HepG2 (cell line): ENCODE measurements at places on chromosomes 3 and 15.

DNA sequence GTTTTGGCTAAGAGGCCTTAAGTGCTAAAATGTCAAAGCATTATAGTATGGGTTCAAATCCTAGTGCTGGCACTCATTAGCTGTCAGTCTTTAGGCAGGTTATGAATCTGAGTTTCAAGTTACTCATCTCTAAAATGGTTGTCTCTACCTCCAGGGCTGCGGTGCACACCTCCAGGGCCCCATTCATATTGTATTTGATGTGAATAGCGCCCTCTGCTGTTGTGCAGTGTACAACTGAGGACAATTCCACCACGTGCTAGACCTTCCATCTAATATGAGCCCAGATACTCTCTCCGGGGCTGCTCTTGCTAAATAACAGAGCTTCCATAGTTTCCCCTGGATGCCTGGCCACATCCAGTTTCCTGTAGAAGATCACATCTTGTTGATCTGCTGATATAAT lies 54.3 kb downstream of the OXNAD1 start:
- peak; percentile 25 for DNase-seq

DNA sequence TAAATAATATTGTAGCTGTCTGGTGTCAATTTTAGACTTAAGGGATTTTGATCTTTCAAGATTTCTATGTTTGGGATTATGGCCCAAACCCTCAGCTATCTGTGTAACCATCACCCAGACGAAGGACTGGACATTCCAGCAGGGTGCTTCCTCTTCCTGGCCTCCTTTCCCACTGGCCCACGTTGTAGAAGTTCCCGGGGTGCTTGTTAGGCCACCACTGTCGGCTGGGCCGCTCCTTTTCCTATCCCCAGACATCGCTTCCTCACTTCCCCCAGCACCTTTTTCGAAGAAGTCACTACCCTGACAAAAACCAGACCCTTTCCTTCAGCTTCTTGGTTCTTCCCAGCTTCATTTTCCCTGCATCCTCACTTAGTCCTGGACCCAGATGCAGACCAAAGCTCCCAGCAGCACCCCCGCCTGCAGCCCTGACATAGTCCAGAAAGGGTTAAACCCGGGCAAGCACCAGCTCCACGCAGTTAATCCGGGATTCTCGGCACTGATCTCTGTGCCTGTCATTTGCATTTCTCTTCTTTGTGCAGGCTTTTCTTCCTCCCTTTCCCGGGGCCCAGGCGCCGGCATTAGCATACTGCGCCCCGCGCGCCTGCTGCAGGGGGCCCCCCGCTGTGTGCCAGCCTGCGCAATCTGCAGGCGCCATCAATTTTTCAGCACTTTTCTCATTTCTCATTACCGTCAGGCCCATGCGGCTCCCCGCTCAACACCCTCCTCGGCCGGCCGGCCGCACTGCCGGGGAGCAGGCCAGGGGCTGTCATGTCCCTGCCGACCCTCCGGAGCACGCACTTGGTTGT lies 90.6 kb downstream of the ZNF621 start:
- no peak for DNase-seq

- DNase-seq: no peak
Observed at GRCh38 chr3:171516765-171517164, 56.6 kb upstream of the TNIK start.

DNA sequence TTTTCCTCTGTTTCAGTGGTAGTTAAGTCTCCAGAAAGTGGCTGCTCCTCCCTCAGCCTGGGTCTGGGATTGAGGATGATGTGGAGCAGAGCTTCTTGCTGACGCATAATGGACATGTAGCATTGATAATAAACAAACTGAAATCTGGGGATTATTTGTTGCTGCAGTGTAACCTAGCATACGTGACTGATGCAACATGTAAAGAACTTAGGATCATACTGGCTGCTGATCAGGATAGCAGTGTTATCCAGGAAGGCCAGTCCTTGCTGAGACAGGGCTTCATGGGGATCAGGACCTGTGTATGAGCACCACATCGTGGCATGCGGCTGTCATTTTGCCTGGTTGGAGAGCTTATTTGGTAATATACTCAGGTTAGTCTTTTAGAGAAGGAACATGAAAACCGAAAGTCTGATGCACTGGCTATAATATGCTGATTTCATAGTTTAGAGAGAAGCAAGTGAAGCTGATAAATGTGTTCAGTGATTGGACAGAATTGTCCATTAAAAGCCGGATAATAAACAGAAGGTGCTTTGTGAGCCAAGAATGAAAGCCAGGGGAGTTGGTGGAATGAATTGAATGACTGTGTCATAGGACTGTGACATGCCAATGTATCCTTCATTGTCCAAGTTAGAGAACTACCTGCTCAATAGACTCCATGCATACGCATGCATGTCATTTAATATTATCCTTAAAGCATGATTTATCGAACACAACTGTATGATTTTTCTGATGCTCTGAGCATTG lies 4.1 kb downstream of the MINAR1 start:
- no peak for DNase-seq

GRCh38 chr15:80176443-80176842 lies 23.6 kb downstream of the FAH start:
- DNase-seq: no peak

DNA sequence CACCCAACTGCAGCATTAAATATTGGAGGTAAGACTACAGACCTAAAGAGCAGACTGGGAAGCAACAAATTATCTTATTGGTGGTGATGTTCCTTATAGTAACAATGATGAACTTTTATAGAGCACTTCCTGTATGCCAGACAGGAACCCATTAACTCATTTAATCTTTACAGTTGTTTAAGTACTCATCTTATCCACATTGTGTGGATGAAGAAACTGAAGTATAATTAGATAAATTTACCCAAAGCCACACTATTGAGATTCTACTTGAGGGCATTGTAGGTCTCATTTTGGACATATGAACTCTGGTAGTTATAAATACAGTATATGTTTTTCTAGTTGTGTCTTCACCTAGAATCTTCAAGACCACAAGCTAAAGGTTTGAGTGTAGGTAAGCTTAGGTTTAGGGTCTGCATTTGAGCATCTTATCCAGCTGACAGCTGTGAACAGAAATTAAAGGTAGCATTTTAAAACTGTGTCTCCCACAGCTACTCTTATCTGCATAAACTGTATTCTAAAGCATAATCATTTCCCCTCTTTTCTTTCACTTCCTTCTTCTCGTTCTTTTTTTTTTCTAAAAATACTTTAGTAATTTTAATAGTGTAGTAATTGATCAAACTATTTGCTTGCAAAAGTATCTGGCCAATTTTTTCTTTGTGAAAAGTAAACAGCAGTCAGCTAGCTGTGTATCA lies 138.2 kb downstream of the UBE2E2 start:
- DNase-seq: no peak

GRCh38 chr15:73985101-73985873 lies 6.8 kb downstream of the STOML1 start:
- no peak for DNase-seq

DNA sequence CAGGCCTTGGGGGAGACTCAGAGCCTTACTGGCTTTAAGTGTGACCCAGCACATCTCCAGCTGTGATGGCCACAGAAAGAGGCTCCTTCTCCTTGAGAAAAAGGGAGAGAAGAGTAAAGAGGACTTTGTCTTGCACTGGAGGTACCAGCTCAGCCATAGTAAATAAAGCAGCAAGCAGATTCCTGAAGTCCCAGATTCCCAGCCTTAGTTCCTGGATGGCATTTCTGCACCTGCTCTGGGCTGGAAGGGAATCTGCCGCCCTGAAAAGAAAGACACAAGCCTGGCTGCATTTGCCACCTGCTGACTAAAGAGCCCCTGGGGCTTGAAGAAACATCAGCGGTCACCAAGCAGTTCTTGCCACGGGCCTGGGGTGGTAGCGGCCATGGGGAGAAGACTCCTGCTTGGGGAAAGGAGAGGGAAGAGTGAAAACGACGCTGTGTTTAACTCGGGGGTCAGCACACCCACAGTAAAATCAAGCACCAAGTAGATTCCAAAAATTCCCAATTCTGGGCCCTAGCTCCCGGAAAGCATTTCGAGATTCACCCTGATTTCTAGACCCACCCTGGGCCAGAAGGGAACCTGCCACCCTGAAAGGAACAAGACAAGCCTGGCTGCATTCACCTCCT lies 24.2 kb upstream of the TNK2 start:
- DNase-seq: no peak

DNA sequence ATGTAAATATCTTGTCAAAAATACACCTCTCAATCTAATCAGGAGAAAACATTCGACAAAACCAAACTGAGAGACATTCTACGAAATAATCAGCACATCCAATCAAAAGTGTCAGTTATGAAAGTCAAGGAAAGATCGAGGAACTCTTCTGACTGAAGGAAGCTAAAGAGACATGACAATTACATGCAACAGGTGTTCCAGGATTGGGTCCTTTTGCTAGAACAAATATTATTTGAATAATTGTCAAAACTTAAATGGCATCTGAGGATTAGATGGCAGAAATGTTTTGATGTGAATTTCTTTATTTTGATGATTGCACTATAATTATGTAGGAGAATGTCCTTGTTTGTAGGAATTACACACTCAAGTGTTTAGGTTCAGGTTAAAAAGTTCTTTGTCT lies 124.1 kb upstream of the HES1 start:
- DNase-seq: no peak

GRCh38 chr3:73070675-73071575 lies 9.5 kb downstream of the EBLN2 start:
- DNase-seq: peak; percentile 7

GRCh38 chr3:66479532-66479947 lies 21.3 kb downstream of the LRIG1 start:
- DNase-seq: no peak

GRCh38 chr15:74207652-74208440 lies 5.3 kb upstream of the STRA6 start:
- no peak for DNase-seq

DNA sequence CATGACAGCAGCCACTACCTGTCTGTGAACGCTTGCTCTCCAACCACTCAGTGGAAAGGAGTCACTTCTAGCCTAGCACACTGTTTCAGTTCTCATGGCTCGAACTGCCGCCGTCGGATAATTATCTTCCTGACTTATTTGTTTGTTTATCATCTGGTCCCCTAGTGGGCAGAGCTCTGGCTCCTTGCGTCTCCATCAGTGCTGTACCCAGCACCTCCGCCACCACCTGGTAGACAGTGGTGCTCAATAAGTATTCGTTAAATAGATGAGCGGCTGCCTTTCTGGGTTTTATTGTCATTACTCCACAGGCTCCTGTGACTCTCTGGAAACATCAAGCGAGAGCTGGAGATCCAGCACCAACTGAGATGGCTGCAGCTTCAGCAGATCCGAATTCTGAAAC lies 297.5 kb downstream of the NTRK3 start:
- DNase-seq: no peak

GRCh38 chr15:85657132-85657531 lies 137.6 kb downstream of the KLHL25 start:
- DNase-seq: no peak

- no peak for DNase-seq
Observed at GRCh38 chr15:38671675-38672254, 107.2 kb upstream of the RASGRP1 start.

DNA sequence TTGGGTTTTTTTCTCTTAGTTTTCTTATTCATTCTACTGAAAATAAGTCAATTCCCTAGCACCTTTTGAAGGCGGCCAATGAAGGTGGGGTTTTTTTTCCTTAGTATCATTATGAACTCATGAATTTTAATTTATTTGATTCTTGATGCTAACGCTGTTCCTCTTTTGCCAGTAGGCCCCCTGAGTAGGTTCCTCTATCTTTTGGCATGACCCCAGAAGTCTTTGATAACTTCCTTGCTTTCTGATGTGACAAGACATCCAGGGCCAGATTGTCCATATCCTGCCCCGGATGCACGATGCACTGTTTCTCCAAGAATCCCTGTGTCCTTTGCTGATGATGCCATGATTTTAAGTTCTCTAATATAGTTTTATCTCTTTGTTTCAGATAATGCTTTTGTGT lies 20.6 kb downstream of the LRRK1 start:
- DNase-seq: no peak

DNA sequence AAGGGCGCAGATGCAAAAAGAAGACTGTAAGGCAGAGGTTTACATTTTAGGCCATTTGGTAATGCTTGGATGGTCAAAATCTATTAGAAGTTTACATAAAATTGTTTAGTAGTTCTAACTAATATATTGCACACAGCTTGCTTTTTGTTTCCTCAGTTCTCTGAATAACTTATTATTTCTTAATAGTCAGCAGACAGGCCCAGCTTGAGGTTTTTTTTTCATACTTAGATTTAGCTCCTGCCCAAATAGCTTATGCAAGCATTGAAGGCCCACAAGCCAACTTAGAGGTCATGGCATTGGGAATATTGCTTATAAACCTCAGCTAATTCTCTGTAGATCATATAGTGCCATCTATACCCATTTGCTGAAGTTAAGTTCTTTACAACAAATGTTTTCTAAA lies 172.5 kb downstream of the RAP2B start:
- no peak for DNase-seq

GRCh38 chr3:134956395-134956794 lies 161.3 kb downstream of the EPHB1 start:
- DNase-seq: no peak

GRCh38 chr3:61955483-61955882 lies 394.1 kb downstream of the PTPRG start:
- no peak for DNase-seq

DNA sequence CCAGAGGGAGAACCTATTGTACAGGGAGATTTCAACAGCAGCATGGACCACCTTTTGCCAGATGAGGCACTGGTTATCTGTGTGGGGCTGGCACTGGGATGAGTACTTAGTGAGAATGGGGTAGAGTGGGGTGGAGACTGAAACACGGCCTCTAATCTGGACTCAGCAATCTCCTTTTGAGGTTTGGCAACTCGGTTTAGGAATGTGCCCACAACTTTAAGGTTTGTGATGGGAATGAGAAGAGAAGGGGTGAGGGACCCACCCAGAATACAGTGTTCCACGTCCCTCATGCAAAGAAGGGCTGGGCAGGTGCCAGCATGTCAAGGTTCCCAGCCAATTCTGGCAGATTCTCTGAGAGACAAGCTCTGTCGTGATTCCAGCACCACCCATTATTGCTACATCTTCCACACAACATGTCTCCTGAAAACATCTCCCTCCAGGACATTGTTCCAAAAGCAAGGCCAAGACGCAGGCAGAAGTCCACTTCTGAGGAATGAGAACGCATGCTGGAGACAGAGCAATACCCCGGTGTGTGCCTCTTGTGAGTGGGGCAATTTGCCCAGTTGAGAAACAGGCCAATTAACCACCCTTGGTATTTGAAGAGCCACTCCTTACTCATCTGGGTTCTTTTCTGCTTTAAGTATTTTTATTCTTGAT lies 37.5 kb upstream of the CCR4 start:
- no peak for DNase-seq

GRCh38 chr3:182980204-182981037 lies at the start of gene DCUN1D1:
Gene DCUN1D1, minus strand, starts transcription at chr3:182980538. Its CDS starts 49 bp downstream, at chr3:182980489.
- DNase-seq: peak; percentile 71

- no peak for DNase-seq
Observed at GRCh38 chr3:133426721-133427120, 26.9 kb downstream of the BFSP2 start.

DNA sequence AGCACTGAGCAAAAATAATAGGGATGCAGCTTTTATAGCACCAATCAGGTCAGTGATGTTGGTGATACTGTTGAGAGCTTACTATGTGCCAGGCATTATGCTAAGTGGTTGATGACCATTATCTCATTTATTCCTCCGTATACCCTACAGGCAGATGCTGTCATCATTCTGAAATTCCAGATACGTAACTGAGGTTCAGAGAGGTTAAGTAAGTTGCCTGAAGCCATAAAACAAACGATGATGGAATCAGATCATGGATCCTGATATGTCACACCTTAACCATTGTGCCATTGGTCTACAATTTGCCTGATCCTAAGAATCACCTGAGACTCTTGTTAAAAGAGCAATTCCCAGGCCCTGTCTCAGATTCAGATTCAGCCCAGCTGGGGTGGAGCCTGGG lies 49.5 kb downstream of the ST6GAL1 start:
- DNase-seq: no peak

- DNase-seq: peak; percentile 16
Observed at GRCh38 chr3:42600958-42601675, 631 bp downstream of the NKTR start.

- DNase-seq: no peak
Observed at GRCh38 chr3:180311242-180311641, 274.5 kb upstream of the PEX5L start.
